ENCODE measurements at places on chromosomes 1 and 21. TPM values are rescaled to one million over a fixed set of nuclear protein-coding genes. Genes with fewer than 3 reads are reported as not detected.

DNA sequence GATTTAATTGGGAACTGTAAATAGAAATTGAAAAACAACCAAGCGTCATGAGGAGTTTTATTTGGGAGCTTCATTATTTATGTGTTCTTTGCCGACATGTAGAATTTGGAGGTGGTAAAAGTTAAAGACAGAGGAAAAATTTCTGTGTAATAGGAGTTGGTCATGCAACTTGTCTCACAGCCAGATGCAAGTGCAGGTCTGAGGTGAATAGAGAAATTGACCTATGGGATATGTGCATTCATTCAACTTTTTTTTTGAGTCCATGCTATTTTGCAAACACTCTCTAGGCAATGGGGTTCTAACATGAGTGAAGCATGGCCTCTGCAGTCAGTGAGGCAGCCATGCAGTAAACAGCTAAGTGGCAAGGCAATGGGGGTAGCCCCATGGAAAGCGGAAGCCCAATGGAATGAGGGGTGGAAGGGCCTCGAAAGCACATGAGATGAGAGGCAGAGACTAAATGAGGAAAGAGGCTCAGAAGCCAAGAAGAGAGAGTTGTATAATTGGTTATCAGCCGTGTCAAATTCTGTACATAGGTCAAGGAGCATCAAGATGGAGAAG lies 56.4 kb upstream of the NRIP1 start:
- DNase-seq, result no peak

GRCh38 chr1:225877580-225877979 lies 4.6 kb downstream of the TMEM63A start:
- peak; percentile 54 for DNase-seq

DNA sequence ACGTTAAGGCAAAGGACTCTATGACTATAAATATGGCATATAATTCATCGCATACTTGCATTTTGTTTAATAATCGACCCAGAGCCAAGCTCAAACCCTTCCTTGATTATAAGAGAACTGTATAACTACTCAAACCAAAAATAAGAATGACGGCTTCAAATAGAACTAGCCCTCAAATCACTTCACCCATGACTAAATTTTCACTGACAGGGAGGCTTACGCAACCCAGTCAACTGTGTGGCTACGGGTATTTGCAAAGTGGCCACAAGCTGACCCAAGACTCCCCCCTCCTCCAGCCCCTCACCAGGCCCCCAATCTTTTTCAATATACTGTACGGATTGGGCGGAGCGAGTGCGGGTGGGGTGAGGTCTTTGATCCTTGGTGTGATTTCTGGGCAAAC lies 268.3 kb downstream of the ASTN1 start:
- DNase-seq, result no peak

GRCh38 chr1:24857507-24858133 lies 72.5 kb downstream of the RUNX3 start:
- DNase-seq, result no peak

- DNase-seq, result peak; percentile 77
Measured at GRCh38 chr1:193058529-193059281, 455 bp downstream of the UCHL5 start.

GRCh38 chr21:24903994-24904635 lies 703.2 kb downstream of the MRPL39 start:
- DNase-seq, result no peak

- DNase-seq, result no peak
Measured at GRCh38 chr1:174786760-174787159, 213.0 kb upstream of the CACYBP start.

- no peak for DNase-seq
Measured at GRCh38 chr1:44282704-44283426, 69.6 kb downstream of the DMAP1 start.

- no peak for DNase-seq
Measured at GRCh38 chr1:84975035-84975434, 21.9 kb downstream of the MCOLN2 start.

DNA sequence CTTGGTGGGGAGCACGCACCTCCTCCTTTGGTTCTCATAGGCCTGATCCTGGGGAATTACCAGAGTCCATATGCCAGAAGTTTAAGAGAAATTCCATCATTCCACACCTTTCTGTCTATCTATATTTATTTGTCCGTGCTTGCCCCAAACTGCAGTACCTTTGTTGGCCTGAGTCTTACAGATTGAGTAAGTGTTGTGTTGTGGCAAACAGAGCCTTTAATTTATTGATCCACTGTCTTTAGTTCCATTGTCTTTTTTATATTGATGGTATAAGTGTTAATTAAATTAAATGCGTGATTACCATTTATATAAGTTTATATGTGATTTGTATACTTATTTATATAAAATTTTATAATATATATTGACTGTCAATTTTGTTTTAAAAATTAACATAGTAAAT lies 4.9 kb downstream of the SH3BGR start:
- DNase-seq, result no peak

- DNase-seq, result no peak
Measured at GRCh38 chr1:45340816-45341466, 701 bp upstream of the MUTYH start.

- no peak for DNase-seq
Measured at GRCh38 chr1:64601207-64601606, 131.3 kb downstream of the CACHD1 start.

GRCh38 chr1:40399984-40400704 lies 26.6 kb downstream of the SMAP2 start:
- DNase-seq, result no peak

DNA sequence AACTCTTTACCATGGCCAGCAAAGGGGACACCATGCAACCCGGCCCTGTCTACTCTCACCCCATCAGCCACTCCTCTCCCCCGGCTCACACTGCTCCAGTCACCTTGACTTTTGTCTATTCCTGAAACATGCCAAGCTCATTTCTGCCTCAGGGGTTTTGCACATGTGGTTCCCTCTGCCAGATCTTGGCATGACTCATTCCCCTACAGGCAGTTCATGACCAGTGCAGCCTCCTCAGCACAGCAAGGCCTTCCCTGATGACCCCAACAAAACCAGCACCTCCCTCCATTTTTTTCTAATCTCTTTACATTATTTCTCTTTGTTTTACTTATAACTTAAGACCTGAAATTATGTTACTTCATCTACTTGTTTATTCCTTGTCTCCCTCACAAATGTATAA lies 58.6 kb upstream of the GJB5 start:
- DNase-seq, result no peak

- DNase-seq, result no peak
Measured at GRCh38 chr21:41624674-41625310, 116.8 kb upstream of the TMPRSS2 start.

- no peak for DNase-seq
Measured at GRCh38 chr1:56289260-56289659, 290.1 kb downstream of the PLPP3 start.

DNA sequence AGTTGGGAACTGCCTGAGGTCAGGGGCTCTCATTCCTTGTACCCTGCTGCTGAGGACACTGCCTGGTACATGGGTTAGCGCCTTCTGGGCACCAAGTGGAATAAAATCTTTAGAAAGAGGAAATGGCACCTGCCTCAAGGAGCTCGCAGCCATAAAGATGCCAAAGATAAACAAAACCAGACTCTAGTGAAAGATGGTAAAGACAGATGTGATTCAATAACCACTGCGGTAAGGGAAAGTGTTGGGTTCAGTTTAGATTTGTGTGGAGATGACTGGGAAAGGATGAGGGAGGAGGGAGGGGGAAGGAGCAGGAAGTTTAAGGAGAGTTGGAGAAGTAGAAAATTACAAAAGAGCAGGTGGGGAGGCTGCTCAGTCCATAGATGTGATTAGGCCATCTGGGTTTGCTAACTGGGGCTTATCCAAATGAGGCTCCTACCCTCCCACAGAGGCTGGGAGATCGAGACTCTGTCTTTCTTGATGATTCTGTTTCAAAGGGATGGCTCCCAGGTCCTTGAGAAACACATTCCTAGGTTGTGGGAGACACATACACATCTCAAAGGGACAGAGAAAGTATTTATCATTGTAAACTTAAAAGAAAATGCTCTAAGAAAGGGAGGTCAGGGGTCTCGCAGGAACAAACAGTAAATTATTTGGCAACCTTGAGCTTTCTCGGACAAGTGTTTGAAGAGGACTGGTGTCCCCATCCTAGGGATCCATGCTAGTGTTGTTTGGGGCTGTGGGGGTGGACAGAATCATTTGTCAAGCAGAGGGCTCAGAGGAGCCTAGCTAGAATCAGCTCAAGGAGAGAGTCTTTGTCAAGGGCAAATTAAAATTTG lies 65.7 kb upstream of the MORC3 start:
- DNase-seq, result no peak

DNA sequence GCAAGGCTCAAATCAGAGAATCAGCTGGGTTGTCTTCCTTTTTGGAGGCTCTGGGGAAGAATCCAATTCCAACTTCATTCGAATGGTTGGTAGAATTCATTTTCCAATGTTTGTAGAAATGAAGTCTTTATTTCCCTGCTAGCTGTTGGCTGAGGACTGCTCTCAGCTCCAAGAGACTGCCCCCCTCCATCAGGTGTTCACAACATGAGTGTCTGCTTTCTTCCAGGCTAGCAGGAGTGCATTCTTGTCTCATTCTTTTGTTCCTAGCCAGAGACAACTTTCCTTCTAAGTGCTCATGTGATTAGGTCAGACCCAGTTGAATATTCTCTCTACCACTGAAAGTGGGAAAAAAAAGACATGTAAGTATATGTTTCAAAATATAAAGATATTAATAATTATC lies 95.2 kb downstream of the HLX start:
- no peak for DNase-seq

GRCh38 chr1:165816826-165817497 lies 10.5 kb upstream of the UCK2 start:
- DNase-seq, result no peak

GRCh38 chr1:222712253-222713090 lies at the start of the genes AIDA and BROX:
AIDA (minus strand) TSS chr1:222712491; CDS start chr1:222712317, 174 bp downstream.
BROX (plus strand) TSS chr1:222712564; CDS start chr1:222715700, 3,136 bp downstream.
- peak; percentile 96 for DNase-seq

- no peak for DNase-seq
Measured at GRCh38 chr1:109639841-109640184, 16.1 kb upstream of the GSTM4 start.

- DNase-seq, result no peak
Measured at GRCh38 chr1:229022595-229023333, 248.1 kb upstream of the RAB4A start.

DNA sequence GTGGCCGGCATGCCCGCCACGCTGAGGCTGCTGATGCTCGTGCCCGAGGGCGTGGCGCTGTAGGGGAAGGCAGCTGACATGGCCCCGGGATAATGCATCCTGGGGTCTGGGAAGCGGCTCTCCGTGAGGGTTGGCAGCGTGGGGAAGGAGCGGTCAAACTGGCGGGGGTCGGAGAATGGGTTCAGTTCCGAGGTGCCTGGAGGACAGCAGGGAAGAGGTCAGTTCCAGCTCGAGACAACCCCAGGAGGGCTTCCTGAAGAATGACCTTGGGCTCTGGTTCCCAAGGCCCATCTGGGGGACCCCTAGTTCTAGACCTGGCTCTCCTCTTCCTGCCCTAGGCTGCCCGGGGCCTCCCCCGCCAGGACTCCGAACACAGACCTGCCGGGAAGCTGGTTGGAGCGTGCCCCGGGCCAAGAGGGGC lies 27.6 kb downstream of the RUNX3 start:
- peak; percentile 13 for DNase-seq

GRCh38 chr1:107494061-107494460 lies 353.2 kb downstream of the NTNG1 start:
- no peak for DNase-seq

DNA sequence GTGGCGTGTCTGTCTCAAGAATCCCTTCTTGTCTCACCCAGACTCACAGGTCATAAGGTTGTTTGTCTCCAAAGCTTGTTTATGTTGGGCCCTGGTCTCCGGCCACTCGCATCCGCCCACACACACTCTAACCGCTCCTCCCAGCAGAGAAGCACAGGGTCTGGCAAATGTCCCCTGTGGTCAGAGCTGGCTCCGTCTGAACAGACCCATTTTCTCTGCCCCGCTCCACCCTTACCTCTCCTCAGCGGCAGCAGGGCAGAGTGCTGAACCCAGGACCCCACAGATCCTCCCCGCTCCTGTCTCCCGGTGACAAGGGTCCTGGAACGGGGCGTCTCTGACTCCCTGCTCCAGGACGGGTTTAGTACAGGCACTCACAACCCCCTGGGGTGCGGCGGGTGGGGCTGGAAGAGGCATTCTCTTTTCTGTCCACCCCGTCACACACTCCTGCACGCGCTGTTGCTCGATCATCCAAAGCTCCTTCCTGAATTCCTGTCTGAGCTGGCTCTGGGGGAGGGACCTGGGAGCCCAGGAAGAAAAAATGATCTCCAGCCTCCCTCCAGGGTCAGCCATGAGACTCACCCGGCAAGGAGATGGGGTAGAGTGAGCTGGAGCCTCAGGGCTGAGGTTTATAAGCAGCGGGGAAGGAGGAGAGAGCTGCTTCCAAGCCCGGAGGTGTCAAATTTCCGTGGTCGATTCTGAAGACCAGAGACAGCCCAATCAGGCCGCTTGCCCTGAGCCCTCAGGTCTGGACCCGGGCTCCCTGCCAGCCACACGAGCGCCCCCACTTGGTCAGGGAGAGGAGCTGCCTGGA lies at the start of gene S100A13:
TSS of gene S100A13 (minus strand) at position 602 of the 811 bp plus-strand sequence. CDS start 1,033 bp downstream, outside the sequence.
- DNase-seq, result peak; percentile 82

GRCh38 chr1:51750218-51750617 lies 128.3 kb downstream of the NRDC start:
- no peak for DNase-seq

GRCh38 chr1:27602462-27603308 lies 1.3 kb downstream of the AHDC1 start:
- peak; percentile 69 for DNase-seq

GRCh38 chr1:169707912-169708604 lies 3.4 kb downstream of the SELL start:
- DNase-seq, result no peak

- DNase-seq, result no peak
Measured at GRCh38 chr1:247165674-247166073, 6.1 kb downstream of the ZNF124 start.

- DNase-seq, result no peak
Measured at GRCh38 chr1:67626861-67627235, 58.2 kb upstream of the GADD45A start.

The MSH4 gene
- 0.65 TPM for total RNA-seq

The PTGFR gene
- total RNA-seq, result 4.5 TPM

The HEYL gene
- 10.4 TPM for total RNA-seq

The NFASC gene
- total RNA-seq, result 12.2 TPM

The HTR6 gene
- not detected for total RNA-seq

The GBP6 gene
- total RNA-seq, result 0.68 TPM

The PANK4 gene
- total RNA-seq, result 39.2 TPM

The ERICH3 gene
- 8.1 TPM for total RNA-seq

The LCE1C gene
- total RNA-seq, result not detected

Data from lower lobe of right lung (tissue), 2 donors.